ENCODE measurements at places on chromosomes 3 and 15.

- no peak for DNase-seq
These were observed 79.4 kb upstream of the ATP11B start for GRCh38 chr3:182713743-182714517.

DNA sequence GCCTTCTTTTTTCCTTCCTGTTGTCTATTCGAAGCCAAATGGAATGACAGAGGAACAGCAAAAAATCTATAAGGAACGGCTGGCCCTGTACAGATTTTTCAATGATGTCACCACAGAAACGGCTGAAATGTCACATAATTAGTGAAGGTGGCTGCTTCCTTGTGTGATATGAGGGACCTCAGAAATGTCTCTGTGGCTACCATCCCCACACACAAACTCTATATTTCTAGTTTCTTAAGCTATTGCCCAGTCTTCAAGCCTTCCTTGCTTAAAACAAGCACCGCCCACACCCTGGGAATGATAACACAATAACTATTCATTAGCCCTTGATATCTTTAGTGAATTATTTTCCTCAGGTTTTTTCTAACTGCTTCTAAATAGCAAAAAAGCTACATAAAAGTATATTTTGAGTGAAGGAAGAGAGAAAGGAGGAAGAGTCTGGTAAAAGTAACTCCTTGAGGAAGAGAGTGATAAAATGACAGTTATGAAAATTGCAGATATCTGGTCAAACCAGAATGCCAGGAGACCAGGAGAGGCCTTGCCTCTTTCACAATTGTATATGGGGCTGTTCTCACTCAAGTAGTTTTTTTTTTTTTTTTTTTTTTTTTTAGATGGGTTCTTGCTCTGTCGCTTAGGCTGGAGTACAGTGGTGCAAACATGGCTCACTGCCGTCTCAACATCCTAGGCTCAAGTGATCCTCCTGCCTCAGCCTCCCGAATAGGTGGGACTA lies 38.7 kb downstream of the FMN1 start:
- no peak for DNase-seq

DNA sequence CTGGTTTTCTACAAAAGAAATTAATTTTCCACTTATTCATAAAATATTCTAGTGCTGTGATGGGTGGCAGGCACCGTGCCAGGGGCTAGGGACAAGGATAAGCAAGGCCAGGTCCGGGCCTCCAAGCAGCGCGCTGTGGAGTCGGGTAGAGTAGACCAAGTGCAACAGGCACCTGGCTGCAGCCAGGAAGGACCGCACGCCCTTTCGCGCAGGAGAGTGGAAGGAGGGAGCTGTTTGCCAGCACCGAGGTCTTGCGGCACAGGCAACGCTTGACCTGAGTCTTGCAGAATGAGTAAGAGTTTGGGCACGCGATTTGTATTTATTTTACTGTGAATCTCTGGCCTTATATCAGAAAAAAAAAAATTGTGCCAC lies at the start of gene CASR:
Gene CASR (plus strand): TSS at position 148 of the 372 bp plus-strand sequence. CDS start 70,522 bp downstream, outside the sequence.
- no peak for DNase-seq

DNA sequence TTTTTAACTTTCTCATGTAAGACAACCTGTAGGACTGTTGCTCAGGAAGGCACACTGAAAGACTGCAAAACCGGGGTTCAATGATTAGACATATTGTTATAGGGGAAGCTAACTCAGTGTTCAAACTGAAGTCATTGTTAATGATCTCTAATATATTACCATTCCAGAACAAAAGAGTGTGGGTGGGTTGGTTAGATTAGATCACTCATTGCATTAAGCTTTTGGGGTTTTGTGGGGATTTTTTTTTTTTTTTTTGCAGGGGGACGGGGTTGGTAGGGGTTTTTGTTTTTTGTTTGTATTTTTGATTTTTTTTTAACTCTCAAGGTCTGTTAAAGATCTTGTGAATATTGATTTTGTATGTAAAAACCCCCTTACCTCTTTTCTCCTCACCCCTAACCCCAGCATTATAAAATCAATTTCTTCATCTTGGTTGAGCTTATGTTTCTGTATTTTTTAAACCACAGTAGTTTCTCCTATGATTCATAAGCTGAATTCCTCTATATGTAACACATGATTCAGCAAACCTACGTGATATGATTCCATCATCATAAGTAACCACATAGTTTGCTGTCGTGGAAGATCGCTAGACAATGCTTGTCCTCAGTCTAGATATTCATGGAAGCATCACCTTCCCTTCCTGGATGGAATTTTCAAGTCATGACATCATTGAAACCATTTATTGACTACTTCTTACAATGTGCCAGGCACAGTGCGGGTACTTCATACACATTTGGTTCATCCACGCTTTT lies 544.1 kb upstream of the MDFIC2 start:
- DNase-seq, result no peak

GRCh38 chr3:165513715-165514701 lies 317.8 kb upstream of the SLITRK3 start:
- no peak for DNase-seq

DNA sequence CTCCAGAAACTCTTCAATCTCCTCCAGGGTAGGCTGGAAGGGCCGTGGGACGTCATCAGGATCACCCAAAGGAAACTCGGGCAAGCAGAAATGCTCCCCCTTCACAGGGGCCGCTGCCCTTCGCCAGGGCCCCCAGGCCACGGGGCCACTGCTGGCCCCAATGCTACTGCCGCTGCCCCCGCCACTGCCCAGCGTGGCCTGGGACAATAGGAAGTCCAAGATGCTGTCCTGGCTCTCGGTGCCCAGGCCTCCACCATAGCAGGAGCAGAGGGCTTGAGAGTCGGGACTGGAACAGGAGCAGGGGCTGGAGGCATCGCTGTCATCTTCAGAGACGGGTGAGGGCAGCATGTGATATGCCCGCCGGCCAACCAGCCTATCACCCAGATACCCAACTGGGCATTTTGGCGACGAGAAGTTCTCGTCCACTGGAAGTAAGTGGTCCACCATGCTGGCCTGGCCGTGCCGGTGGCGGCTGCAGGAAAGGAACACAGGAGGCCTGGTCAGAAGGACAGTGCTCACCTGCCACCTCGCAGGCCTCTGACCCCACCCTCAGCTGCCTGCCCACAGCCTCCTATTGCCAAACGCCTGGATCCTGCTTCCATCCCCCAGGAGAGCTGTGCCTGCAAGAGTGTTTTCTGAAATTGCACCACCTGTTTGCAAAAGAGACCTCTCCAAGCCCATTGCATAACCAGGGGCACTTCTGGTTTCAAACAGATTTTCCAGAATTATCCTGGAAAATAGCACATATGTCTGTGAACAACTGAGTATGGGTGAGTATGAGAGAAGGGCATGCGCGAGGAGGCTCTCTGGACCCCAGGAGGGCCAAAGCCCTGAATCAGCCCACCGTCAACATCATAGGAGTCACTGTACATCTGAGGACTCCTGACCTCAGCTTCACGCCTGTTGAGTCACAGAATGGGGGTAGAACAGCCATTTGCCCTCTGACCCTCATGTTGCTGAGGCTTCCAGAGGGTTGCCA lies 4.4 kb downstream of the KLF15 start:
- no peak for DNase-seq

DNA sequence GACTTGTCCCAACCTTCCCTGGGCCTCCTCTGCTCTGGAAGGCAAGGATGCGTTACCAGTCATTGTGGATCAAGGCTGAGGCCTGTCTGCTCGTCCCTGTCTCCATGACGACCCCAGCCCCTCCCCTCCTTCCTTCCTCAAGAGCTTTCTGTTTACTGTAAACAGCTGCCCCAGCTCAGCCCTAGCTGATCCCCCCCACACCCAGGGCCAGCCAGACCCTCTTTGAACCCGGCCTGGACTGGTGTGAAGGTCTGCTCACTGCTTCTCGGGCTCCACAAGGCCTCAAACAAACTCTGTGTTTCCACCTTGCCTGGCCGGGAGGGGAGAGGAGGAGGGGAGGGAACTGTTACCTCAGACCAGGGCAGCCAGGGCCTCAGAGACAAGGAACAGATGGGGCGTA lies 16.9 kb downstream of the VPS18 start:
- no peak for DNase-seq

Data from substantia nigra (tissue), 51 donors.